ENCODE measurements at places on chromosomes 13 and 19.

DNA sequence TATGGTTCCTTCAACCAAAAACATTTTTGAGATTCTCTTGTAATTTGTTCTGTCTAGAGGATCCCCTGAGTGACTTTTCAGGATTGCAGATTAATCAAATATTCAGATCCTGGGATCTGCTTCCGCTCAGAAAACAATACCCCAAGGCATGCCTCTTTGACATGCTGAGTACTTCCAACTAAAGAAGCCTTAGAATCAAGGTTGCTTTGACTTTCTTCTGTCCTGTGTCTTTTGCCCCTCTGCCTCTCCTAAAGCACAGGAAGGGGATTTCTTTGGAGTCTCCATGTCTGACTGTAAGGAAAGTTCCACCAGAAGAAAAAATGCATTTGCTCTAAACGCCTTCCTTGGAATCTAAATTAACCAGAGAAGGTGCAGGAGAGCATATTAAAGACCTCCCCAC lies 431.5 kb downstream of the FGF14 start:
- DNase-seq = no peak

GRCh38 chr13:63403733-63404132 lies 1988.1 kb upstream of the PCDH20 start:
- no peak for DNase-seq

- no peak for DNase-seq
Observed at GRCh38 chr13:35552172-35552844, 75.8 kb upstream of the MAB21L1 start.

GRCh38 chr19:17555929-17556813 lies 722 bp downstream of the COLGALT1 start:
- DNase-seq = no peak

DNA sequence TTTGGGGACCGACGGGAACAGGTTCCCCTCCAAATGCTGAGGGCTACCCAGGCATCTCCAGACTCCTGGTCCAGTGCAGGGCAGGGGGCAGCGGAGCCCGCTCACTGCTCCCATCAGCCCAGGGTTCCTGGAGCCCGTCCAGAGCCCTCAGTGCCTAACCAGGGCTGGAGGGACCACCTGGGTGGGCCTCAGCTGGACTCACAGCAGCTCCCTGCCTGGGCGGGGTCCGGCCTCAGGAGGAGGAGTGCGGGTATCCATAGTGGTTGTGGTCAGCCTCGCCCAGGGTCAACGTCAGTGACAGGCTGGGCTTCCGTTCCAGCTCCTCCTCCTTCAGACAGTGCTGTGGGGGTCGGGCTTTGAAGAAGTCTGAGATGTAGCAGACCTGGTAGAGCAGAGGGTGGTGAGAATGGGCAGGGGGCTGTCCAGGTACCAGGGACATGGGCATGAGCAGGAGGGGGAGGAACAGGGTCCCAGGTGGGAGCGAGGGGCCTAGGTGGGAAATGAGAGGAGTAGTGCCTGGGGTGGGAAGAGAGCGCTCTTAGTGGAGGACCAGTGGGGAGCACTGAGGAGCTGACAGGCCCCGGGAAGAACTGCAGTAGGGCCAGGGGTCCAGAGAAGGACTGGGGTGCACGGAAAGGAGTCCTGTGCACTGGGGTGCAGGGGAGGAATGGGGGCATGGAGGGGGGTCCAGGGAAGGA lies 9.9 kb downstream of the PLPP2 start:
- no peak for DNase-seq

- DNase-seq = no peak
Observed at GRCh38 chr13:43574605-43575004, 212.2 kb downstream of the ENOX1 start.

DNA sequence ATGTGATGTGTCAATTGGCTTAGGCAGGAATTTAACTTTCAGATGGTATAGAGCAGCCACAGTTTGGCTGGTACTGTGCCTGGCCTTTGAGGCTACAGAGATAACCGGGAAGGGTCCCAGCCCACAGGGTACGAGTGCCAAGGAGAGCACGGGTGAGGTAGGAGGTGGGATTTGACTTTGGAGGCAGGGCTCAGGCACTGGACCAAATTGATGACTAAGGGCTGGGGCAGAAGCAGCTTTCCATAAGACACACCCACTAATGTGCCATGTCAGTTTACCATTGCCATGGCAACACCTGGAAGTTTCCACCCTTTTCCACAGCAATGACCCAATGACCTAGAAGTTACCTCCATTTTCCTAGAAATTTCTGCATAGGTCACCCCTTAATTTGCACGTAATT lies 466.2 kb downstream of the TSHZ3 start:
- DNase-seq = no peak

GRCh38 chr19:991174-991931 lies 7.2 kb downstream of the WDR18 start:
- DNase-seq = no peak

- no peak for DNase-seq
Observed at GRCh38 chr13:24187185-24187584, 26.7 kb downstream of the SPATA13 start.

DNA sequence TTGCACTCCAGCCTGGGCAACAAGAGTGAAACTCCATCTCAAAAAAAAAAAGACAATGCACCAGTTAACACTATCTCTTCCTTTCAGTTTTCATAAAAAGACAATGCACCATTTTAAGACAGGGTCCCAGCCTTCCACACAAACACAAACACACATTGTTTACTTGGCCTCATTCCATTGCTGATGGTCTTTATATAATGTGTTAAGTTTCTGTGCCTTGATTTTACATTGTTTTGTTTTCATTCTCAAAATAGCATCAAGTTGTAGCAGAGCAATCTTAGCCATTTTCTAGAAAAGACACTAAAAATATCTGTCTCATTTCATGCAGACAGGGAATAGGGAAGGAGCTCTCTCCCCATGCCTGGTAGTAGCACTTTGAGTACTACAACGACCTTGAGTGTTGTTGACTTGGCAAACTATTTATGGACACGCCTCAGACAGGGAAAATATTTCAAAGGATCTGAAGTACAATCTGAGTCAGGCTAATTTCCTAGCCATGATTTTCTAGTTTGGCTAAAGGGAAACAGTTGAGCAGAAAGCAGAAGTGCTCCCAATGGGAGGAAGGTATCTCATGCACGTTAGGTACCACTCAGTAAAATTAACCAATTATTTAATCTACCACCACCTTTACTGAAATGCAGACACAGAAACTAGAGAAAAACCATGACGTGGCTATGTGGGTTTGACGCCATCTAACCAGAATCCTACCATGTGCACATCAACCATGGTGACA lies 120.6 kb downstream of the ABCC4 start:
- DNase-seq = no peak

DNA sequence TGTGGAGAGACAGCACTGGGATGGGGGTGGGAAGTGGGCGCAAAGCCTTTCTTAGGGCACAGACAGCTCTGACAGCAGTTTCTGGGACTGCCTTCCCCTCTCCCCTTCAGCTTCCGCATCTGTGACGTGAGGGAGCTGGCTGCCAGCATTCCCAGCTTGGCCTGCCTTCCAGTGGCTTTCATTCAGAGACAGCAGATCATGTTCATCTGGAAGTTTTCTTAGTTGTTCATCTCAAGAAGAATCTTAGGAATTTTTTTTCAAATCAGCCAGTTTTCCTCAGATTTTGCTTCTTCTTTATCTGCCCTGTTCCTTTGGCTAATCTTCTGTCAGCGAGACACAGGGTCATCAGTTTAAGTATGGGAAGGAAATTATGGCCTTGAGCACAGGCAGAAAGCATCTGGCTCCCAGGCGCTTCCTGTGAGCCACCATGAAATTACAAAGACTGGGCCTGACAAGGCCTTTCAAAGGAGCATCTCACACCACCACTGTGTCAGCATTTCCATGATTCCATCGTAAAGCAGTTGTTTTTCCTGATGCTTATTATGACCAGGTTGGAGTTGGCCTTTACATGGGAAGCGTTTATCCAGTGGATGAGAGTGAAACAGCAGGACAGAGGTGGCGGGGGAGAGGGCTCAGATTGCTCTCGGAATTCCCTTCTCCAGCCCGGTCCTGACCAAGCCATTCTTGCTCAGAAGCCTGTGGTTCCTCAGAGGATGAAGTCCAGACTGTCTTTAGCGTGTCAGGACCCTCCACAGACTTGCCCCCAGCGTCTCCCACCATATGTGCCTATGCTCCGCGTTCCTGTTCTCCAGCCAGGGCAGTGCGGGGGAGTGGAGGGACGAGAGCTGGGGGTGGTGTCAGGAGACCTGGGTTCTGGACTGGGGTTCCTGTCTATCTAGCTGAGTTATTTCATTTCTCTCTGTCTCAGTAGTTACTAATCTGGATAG lies 43.6 kb downstream of the ARHGAP35 start:
- DNase-seq = no peak

- DNase-seq = no peak
Observed at GRCh38 chr19:46913852-46914430, 53.1 kb downstream of the ARHGAP35 start.

DNA sequence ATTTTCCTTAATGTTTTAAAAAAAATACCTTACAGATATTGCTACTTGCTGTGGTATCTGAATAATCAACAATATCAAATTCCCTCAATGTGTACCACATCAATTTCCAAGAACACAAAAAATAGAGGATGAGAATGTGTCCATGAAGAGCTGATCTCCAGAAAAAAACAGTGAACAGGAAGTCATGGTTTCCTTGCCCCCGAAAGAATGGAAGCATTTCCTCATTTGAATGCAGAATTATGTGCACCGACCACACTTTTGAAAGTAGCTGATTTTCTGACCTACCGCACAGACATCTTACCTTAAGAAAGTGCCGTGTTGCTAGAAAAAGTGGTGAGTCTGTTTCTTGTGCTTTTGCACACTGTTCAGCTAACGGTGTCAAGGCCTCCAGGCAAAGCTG lies 13.4 kb upstream of the EEF1AKMT1 start:
- no peak for DNase-seq

GRCh38 chr19:18053576-18054219 lies 33.0 kb downstream of the IL12RB1 start:
- DNase-seq = no peak

GRCh38 chr13:110227864-110228643 lies 78.9 kb downstream of the COL4A1 start:
- DNase-seq = no peak

DNA sequence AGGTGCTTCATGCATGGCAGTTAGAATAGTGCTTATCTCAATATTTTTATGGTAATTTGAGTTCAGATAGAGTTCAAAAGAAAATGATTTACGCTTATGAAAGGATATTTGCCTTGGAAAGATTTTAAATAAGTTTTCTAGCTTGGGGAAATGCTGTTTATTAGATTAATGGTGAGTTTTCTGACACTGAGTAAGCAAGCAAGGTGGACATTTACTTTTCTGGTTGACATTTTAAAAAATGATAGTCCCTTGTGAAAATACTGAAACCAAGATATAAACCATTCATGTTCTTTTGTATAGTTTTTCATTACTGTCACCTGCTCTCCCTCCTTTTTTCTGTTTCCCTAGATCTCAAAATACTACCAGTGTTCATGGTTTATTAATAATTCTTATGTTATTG lies 1034.8 kb upstream of the SPRY2 start:
- DNase-seq = no peak

DNA sequence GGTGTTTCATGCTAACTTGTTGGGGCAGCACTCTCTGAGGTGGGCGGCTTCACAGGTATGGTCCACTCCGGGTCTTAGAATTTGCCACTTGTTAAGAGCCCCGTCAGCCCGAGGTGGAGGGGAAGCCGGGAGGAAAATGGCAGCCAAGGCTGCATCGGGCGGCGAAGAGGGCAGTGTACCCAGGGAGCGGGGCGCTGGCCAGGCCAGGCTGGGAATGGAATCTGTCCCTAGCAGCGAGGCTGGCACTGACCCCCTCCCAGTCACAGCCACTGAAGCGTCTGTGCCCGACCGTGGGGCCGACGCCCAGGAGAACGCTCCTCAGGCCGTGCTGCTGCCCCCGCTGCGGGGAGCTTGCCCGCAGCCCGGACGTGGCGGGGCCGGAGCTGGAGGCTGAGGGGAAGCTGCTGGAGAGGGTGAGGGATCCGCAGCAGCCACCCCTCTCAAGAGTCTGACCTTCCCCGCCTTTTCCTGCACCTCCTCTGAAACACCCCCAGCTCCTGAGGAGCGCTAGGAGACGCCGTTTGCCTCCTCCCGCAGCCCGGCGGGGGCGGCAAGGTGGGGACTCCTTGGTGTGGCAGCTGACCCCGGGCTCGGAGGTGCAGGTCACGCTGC lies 313.8 kb upstream of the SPRY2 start:
- no peak for DNase-seq

DNA sequence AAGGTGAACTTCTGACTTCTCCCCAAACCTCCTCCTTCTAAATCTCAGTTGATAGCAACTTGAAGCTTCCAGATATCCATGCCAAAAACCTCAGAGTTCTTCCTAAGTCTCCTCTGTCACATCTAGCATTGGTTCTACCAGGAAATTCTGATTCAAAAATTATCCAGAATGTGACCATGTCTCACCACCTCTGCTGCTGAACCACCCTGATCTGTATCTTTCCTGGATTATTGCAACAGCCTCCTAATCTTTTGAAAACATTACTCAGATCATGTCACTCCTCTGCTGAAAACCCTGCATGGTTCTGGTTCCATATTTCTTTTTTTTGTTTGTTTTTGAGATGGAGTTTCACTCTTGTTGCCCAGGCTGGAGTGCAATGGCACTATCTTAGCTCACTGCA lies 78.7 kb upstream of the TNFSF11 start:
- DNase-seq = no peak

- DNase-seq = no peak
Observed at GRCh38 chr19:1171755-1172352, 2.2 kb downstream of the SBNO2 start.

- no peak for DNase-seq
Observed at GRCh38 chr19:33461256-33462111, 60.1 kb downstream of the PEPD start.

DNA sequence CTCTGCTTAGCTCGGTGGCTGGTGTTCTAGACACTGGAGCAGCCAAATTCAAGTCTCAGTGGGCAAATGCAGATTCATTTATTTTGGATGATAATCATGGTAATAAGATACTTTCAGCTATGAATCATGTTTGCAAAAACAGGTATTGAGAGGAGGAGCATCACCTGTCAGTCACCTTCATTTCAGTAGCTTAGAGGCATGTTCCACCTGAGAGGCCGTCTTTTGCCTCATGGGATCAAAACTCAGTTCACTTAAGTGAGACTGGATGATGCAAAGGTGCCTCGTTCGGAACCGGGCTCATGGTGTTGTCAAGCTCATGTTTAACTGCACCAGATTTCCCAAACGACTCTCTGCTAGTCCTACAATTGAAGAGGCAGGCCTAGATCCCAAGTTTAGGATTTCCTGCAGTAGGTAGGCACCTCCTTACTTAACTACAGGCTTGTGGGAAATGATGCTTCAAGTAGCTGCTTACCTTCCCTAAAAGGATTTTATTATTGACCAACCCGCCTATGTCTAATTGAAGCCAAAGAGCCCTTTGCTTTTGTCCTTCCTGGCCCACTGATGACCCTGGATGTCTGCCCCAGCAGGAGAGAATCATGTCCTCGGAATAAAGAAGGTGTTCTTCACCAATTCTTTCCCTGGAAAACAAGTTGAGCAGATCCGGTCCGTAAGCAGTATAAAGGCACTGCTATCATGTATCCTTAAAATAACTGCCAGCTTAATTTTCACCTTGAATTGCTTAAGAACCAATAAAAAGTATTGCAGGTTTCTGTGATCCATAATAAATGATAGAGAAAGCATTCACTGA lies 60.0 kb downstream of the ZAR1L start:
- no peak for DNase-seq

DNA sequence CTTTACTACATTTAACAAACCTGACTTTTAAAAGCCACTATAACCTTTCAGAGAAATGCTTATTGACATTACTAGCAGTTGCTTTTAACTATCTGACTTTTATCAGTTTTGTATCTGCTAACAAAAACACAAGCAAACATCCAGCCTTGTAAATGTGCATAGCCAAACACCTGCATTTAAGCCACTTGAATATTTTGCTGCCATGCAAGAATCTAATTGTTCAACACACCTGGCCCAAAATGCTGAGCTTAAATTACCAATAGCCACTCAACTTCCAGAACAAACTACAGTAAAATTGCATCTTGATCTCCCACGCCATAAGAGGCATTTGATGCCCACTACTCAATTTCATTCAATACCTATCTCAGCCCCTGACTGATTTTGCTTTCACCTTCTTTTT lies 9.3 kb downstream of the ZIC5 start:
- DNase-seq = peak; percentile 46
